ENCODE measurements at places on chromosomes 16 and 17.
A peak's percentile ranks its signal among the peaks of the same experiment; 100 is the strongest.

- DNase-seq = no peak
Measured at GRCh38 chr17:50473901-50474300, 4.8 kb upstream of the RSAD1 start.

DNA sequence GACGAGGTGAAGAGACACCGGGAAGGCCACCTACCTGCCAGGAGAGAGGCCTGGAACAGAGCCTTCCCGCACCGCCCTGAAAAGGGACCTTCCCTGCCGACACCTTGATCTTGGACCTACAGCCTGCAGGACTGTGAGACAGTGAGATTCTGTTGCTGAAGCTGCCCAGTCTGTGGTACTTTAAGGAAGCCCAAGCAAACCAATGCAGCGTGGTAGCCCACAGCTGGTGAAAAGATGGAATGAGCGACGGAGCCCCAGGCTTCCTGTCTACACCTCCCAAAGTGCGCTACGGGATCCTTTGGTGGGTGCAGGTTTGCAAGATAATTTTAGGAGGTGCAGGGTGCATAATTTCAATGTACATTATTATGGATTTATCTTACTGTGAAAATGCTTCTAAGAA is 33.9 kb downstream of the TNFRSF13B start:
- DNase-seq = no peak

DNA sequence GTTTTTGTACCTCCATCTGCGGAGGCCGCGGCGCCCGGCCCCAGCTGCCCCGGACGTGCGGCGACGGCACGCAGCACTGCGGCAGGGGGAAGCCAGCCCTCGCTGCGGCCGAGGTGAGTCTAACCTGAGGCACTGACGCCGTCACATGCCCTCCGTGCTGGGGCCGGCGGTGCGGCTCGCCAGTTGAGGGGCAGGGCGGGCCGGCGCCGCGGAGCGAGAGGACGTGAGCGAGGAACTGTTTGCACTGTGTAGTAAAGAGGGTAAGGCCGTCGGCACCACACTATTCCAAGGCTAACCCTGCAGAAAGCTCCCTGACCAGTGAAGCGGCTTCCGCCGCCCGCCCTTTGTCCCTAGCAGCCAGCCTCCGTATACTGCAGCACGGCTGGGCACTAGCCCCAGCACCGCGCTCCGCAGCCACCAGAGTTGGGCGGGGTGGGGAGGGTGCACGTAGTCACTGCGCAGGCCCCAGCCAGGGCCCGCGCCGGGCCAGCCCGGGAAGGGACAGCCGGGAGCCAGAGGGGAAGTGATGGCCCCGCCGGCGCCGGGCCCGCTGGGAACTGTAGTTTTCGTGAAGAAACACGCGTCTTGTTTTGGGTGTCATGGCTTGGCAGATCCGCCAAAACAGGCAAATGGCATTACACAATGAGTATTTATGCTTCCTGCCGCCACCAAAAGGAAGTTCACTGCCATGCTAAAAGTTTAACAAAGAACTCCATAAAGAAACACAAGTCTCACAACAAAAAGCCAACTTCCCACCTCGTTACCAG is 580 bp upstream of the KANSL1 start:
- peak; percentile 93 for DNase-seq

- no peak for DNase-seq
Measured at GRCh38 chr16:49554681-49555080, 181.1 kb downstream of the C16orf78 start.

GRCh38 chr17:78804777-78805176 is 22.7 kb upstream of the CYTH1 start:
- no peak for DNase-seq

- no peak for DNase-seq
Measured at GRCh38 chr16:87100306-87101058, 216.7 kb downstream of the C16orf95 start.

GRCh38 chr16:5056352-5056751 is 9.4 kb downstream of the C16orf89 start:
- DNase-seq = no peak

DNA sequence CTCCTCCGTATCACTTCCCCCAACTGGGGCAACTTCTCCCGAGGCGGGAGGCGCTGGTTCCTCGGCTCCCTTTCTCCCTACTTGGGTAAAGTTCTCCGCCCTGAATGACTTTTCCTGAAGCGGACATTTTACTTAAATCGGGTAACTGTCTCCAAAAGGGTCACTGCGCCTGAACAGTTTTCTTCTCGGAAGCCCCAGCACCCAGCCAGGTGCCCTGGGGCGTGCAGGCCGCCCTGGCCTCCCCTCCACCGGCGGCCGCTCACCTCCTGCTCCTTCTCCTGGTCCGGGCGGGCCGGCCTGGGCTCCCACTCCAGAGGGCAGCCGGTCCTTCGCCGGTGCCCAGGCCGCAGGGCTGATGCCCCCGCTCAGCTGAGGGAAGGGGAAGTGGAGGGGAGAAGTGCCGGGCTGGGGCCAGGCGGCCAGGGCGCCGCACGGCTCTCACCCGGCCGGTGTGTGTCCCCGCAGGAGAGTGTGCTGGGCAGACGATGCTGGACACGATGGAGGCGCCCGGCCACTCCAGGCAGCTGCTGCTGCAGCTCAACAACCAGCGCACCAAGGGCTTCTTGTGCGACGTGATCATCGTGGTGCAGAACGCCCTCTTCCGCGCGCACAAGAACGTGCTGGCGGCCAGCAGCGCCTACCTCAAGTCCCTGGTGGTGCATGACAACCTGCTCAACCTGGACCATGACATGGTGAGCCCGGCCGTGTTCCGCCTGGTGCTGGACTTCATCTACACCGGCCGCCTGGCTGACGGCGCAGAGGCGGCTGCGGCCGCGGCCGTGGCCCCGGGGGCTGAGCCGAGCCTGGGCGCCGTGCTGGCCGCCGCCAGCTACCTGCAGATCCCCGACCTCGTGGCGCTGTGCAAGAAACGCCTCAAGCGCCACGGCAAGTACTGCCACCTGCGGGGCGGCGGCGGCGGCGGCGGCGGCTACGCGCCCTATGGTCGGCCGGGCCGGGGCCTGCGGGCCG is 1.6 kb downstream of the HIC1 start:
- DNase-seq = no peak

DNA sequence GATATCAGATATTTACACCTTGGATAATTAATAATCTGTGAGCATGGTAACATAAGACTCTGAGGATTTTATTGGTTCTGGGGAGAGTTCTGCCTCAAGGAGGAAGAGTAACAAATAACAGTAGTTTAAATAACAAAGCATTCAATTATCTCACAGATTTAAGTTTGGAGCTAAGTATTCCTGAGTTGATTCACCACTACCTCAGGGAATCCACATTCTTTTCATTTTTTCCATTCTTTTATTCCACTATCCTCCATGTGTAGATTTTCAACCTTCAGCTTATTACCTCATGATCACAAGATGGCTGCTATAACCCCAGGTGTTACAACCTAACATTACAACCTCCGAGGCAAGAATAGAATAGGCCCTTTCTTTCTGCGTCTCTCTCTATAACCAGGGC is 252.2 kb upstream of the TOX3 start:
- DNase-seq = no peak

DNA sequence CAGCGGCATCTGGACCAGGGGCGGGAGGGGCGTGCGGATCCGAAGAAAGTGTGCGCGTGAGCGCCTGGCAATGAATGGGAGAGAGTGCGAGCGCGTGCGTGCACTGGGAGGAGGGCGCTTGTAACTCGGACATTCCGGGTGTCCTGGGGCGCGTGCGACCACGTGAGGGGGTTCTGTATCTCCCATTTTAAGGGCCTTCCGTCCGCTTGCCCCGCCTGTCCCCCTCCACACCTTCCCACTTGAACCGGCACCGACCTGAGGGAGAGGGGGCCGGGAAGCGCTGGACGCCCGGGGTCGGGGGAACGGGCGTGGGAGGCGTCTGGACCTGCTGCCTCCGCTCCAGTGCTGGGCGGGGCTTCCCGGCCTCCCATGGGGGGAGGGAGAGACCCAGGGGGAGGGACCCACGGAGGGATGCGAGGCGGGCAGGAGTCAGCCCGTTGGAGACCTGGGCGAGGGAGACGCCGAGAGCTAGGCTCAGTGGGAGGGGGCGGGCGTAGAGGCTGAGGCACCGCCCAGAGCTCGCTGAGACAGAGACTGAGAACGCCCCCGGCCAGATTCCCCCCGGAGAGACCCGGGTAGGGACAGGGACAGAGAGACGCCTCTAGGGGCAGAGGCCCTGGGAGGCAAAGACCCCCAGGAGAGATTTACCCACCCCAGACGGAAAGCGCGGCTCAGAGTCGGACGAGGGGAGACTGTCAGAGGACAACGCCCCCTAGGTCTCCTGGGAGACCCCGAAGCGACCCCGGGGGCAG is at the start of gene KREMEN2:
Gene KREMEN2, plus strand, starts transcription at position 553 of the 752 bp plus-strand sequence. CDS start 246 bp downstream, outside the sequence.
- no peak for DNase-seq

- no peak for DNase-seq
Measured at GRCh38 chr17:40602445-40603443, 37.5 kb upstream of the CCR7 start.

DNA sequence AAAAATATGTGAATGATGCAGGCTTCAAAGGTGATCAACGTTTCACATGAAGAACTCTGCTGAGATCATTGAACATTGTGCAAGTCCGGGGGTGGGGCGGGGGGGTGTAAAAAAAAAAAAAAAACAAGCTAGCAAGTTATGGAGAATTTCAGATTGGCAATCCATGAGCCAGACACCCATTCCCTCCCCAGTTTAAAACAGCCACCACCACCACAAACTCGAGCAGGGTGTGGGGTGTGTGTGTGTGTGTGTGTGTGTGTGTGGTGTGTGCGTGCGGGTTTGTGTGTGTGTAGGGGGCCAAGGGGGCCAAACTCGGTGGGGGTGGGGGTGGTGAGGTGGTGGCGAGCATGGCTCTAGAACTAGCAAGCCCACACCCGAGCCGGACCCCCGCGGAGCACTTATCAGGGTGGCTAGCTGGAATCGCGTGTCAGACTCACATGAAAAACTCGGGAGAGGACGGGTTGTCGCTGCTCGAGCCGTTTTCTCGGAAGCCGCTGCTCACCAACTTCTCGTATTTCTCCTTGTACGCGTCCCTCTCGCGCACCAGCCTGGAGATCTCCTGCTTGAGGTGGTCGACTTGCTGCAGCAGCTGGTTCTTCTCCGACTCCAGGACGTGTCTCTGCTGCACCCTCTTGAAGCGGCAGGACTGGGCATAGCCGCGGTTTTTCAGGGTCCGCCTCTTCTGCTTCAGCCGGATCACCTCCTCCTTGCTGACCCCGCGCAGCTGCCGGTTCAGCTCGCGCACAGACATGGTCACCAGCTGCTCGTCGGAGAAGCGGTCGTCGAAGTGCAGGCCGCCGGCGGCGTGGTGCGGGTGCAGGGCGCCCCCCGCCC is 2.0 kb downstream of the MAF start:
- DNase-seq = peak; percentile 32

GRCh38 chr17:29159306-29159860 is 20.8 kb downstream of the MYO18A start:
- no peak for DNase-seq

- no peak for DNase-seq
Measured at GRCh38 chr17:79064026-79064425, 10.6 kb upstream of the ENGASE start.

DNA sequence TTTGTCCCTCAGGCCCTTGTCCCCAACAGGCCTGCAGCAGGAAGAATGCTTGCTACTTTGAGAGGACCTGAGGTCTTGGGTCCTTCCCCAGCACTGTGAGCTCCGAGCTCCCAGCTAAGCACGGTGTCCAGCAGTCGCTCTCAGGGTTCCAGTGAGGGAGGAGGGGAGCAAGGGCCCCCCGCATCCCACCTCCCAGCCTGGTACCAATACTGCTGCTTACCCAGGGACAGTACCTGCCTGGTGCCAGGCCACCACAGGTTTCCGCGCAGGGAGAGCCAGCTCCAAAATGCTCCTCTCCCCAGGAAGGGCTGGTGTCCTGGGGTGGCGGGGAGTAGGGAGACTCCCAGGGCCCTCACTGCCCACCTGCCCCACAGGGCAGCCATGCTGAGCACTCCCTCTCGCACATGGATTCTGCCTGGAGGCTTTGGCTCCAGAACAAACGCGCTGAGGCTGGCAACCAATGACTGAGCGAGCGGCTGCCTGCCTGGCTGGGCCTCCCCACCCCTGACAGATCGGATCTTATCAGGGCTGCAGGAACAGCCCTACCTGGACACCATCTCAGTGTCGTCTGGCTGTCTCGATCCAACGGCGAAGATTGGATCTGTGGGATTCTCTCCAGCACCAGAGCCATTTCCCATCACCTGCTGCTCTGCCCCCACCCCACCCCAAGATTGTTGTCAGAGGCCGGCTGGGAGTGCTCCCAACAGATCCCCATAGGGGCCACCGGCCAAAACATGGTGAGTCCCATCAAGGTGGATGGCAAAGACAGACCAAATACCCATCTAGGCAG is 2.4 kb downstream of the DOK4 start:
- DNase-seq = no peak

DNA sequence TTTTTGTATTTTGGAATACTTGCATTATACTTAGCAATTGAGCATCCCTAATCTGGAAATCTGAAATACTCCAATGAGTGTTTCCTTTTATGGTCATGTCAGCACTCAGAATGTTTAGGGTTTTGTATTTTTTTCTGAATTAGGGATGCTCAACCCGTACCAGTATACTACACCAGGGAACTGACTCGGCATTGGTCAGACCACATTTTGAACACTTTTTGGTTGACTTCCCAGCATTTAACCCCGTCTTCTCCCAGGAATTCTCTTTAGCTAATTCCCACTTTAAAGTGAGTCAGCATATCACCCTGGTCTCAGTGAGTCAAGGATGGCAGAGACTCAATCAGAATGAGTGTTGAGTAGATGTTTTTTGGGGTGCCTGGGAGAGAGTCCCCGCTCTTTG is 177.9 kb downstream of the SPECC1 start:
- DNase-seq = no peak

- no peak for DNase-seq
Measured at GRCh38 chr17:79562192-79562930, 48.5 kb downstream of the RBFOX3 start.

DNA sequence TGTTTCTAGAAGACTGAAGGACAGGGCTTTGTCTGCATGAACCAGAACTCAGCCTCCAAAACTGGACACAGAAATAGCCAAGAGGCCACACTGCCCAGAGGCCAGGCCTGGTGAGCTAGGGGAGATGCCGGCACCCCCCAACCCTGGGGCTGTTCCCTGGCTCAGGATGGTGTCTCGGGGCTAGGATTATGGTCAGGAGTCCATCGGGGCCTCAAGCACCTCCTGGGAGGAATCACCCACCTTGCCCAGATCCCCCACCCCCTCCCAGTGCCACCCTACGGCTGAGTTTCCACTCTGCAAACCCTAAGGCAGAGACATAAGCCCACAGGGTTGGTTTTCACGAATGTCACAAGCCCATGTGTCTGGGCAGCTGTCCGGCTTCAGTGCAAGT is 37.2 kb downstream of the SLC7A5 start:
- DNase-seq = no peak

- DNase-seq = no peak
Measured at GRCh38 chr16:48136547-48137360, 19.0 kb downstream of the ABCC12 start.
